HFF-Myc (cell line): ENCODE measurements at places on chromosomes 1 and 21.

GRCh38 chr1:25094229-25094628 lies 138.1 kb downstream of the SYF2 start:
- no peak for DNase-seq

GRCh38 chr1:244271691-244272308 lies 179.9 kb downstream of the ADSS2 start:
- no peak for DNase-seq

- peak; percentile 83 for DNase-seq
These were observed 61.5 kb downstream of the CD58 start for GRCh38 chr1:116508984-116509980.

- no peak for DNase-seq
These were observed 105.0 kb downstream of the GALNT2 start for GRCh38 chr1:230172016-230172537.

GRCh38 chr21:44761011-44761729 lies 40.5 kb downstream of the UBE2G2 start:
- DNase-seq = no peak
